Progenitor cell of endocrine pancreas (in vitro differentiated cells): ENCODE measurements at places on chromosomes 5 and 9. TPM values are rescaled to one million over a fixed set of nuclear protein-coding genes. Genes with fewer than 3 reads are reported as not detected.

Gene KIF4B
- total RNA-seq = not detected in 2 replicates

Gene IL33
- 0.13 TPM in 1 of 2 replicates, not detected in the other for total RNA-seq

Gene GDF9
- total RNA-seq = 0.51 and 0.55 TPM in 2 replicates

Gene FLT4
- 2.0 TPM in 2 replicates for total RNA-seq

Gene TESK1
- total RNA-seq = 62.3 and 63.2 TPM in 2 replicates

Gene EGR1
- total RNA-seq = 49.5 and 56.2 TPM in 2 replicates

Gene EIF4E1B
- not detected in 2 replicates for total RNA-seq

Gene GBGT1
- 5.2 and 7.3 TPM in 2 replicates for total RNA-seq

Gene SPINK4
- 0.91 TPM in 1 of 2 replicates, not detected in the other for total RNA-seq

Gene RNF14
- 35.5 and 37.3 TPM in 2 replicates for total RNA-seq

Gene TAF11L10
- not detected in 2 replicates for total RNA-seq

Gene PTBP3
- 67.1 and 72.8 TPM in 2 replicates for total RNA-seq

Gene REXO4
- 30.3 and 30.9 TPM in 2 replicates for total RNA-seq

Gene FUT7
- not detected in 2 replicates for total RNA-seq

Gene PCDHA6
- 12.5 and 13.2 TPM in 2 replicates for total RNA-seq

Gene ELAVL2
- total RNA-seq = 1.7 and 2.2 TPM in 2 replicates

Gene HAPLN1
- 0.89 and 2.9 TPM in 2 replicates for total RNA-seq

Gene PCDHB2
- 75.5 and 80.4 TPM in 2 replicates for total RNA-seq

Gene SLC23A1
- 0.20 and 0.48 TPM in 2 replicates for total RNA-seq

Gene HNRNPH1
- total RNA-seq = 1,377 and 1,392 TPM in 2 replicates

Gene GDA
- 5.5 and 5.8 TPM in 2 replicates for total RNA-seq

Gene PCDHGA11
- 3.1 and 3.3 TPM in 2 replicates for total RNA-seq

Gene LCN10
- total RNA-seq = 0.42 TPM in 1 of 2 replicates, not detected in the other

Gene GNAQ
- 64.1 and 64.9 TPM in 2 replicates for total RNA-seq

Gene DEPDC1B
- 37.0 and 38.5 TPM in 2 replicates for total RNA-seq

Gene NTRK2
- 4.7 and 7.8 TPM in 2 replicates for total RNA-seq
